RWPE1 (cell line): ENCODE measurements at places on chromosomes 6 and 20.

- no peak for DNase-seq
These were observed 11.2 kb downstream of the FAM120B start for GRCh38 chr6:170317718-170318117.

DNA sequence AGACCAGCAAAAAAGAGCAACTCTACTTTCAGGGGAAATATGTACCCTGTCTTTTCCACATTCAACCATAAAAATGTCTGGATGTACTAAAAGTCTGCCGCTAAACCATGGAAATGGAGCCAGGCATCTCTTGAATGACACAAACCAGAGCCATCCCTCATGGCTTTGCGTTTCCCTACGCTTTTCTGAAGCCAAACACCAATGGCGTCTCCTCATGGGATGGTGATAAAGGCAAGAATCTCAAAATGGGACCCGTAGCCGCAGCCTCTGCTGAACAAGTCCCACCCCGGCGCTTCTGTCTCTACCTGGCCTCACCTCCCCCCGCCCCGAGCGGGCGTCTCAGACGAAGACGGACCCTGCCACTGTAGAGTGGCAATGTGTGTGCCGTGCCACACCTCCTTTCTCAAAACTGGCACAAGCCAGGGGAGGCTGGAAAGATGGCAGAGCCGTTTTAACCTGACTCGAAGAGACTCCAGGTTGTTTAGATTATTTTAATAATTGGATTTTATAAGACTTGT, 80.3 kb upstream of the AFDN start:
- no peak for DNase-seq

GRCh38 chr6:133549371-133549801, 308.2 kb downstream of the EYA4 start:
- DNase-seq = no peak

- DNase-seq = peak; percentile 46
These were observed 38.3 kb downstream of the COX4I2 start for GRCh38 chr20:31675828-31676608.

DNA sequence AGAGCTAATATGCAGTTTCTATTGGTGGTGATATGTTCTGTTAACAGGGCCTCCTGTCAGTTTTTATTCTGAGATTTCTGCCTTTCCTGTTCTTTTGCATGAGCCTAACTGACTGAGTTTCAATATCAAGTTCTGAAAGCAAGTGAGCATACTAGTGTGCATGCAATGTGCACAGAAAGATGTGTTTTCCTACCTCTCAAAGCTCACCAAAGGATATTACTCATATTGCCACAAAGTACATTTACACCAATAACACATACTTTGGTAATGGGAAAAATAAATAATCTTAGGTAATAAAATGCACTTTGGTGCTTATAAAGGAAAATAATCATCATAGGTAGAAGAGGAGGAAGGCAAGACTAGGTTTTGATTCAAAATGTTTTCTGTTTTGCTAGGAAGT, 195.0 kb downstream of the KHDC1L start:
- DNase-seq = no peak

- DNase-seq = peak; percentile 69
These were observed 58.0 kb downstream of the SYTL3 start for GRCh38 chr6:158707821-158708195.

DNA sequence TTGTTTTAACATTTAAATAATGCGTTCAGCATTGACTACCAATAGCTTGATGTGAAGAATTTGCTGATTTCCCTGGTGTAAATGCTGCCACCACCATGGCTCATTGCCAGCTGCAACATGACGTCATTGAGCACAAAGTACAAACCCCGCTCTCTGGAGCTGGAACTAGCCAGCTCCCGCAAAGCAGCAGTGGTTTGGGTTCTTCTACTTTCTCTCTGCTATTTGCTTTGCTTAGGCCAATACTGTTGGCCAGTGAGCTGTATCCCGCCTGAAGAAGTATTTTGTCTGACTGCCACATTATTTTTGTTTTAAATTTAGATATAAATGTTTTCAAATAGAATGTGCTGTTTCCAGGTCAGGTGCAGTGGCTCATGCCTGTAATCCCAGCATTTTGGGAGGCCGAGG, 47.4 kb upstream of the KIF13A start:
- no peak for DNase-seq

DNA sequence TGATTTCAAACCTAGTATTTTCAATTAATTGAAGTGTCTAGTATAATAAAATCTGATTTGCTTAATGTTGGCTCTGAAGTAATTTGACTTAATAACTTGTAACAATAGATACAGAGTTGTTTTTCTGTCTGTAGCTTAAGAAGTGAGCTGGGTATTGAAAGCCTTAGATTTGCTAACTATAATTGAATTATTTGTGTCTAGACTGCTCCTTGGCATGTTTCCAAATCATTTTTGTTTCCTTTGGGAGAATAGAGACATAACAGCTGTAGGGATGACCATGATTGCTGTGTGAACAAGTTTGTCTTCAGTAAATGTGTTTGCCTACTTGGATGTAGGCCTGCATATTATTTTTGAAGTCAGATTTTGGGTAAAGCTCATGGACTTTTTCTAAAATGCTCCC, 115.4 kb downstream of the SCAF8 start:
- no peak for DNase-seq

DNA sequence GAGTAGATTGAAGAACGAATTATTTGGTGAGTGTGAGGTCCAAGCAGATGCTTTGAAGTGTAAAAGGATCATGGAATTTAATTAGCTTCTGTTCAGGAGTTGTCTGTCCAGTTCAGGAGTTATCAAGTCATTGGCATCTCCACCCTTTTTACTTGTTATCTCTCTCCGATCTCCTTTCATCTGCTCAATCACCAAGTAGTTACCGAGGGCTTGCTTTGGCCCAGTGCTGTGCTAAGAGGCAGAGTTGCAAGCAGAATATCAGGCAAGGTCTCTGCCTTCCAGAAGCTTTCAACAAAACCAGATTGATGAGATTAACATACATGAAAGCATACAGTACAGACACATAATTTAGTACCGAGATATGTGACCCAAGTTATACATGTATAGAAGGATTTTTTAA, 10.2 kb upstream of the TNFRSF21 start:
- no peak for DNase-seq

DNA sequence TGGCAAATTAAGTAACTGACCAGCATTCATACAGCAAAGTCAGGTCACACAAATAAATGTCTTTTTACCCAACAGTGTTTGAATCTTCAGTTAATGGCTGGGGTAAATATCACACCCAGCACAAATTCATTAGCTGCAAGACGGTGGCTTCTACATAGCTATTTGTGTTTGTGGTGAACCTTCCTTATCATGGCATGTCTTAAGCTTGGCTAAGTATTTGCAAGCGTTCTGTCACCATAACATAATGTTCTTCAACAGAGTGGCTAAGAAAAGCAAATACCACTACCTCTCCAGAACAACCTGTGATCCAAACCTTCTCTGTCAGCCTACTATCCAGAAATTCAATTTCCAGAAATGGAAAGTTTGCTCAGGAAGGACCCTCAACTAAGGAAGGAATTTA, 255.6 kb upstream of the TAB2 start:
- DNase-seq = no peak

DNA sequence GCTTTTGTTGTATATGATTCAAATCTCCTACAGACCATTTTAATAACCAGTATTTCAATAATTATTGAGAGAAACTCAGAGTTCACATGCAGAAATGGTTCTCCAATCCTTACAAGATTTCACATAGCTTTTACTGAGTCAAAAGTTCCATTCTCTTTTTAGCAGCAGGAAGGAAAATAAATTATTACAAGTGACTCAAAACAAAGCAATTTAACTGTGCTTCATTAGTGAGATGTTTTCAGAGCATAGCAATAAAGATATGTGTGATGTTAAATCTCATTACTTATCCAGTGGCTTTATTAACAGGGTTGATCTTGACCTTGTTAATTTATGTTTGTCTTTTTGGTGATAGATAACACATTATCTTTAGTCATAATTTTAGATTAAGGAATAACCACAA, 22.0 kb downstream of the KIF13A start:
- no peak for DNase-seq

- DNase-seq = peak; percentile 60
These were observed 33.7 kb upstream of the IYD start for GRCh38 chr6:150334790-150335783.

DNA sequence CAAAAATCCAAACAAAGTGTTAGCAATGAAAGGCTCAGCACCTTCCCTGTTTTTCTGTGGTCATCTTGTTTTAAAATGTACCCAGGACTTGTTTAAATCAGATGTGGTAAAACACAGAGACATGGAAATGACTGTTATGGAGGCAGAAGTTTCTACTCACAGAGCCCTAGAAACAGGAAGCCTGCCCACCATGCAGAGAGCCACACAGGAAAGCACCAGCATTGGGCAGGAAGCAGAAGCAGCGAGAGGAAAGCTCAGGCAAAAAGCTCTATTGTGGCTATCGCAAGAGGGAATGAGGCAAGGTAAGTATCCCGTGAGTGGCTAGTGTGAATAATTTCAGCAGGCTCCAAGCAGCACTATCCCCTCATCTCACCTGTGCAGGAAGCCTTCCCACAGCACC, 42.8 kb downstream of the GPR6 start:
- no peak for DNase-seq

DNA sequence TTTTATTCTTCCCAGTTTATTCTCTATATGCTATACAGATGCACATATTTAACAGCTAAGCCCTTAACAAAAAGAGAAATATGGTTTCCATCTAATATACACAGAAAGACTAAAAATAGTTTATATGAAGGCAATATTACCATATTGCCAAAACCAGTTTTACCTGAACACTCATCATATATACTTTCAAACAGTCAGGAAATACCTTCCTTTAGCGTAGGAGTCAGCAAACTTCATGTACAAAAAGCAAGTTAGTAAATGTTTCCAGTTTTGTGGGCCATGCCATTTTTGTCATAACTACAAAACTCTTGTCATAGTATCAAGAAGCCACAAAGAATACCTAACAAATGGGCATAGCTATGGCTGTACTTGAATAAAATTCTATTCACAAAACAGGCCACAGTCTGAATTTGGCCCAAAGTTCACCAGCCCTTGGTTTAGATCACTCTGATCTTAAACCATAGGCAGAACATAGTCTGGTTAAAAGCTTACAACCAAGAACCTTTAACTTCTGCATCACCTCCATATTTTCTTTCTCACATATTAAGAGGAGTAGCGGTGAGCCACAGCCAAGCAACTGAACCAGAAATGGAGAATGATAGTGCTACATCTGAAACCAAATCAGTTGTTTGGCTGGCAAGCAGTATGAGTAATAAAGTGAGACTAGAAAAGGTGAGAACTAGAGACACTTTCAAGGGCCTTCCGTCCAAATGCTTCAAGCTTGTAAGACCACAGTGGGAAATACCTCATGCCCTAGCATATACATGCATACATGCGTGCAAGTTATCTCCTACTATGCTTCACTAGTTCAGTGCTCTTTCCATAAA, 116.6 kb downstream of the PTPRK start:
- DNase-seq = peak; percentile 9

DNA sequence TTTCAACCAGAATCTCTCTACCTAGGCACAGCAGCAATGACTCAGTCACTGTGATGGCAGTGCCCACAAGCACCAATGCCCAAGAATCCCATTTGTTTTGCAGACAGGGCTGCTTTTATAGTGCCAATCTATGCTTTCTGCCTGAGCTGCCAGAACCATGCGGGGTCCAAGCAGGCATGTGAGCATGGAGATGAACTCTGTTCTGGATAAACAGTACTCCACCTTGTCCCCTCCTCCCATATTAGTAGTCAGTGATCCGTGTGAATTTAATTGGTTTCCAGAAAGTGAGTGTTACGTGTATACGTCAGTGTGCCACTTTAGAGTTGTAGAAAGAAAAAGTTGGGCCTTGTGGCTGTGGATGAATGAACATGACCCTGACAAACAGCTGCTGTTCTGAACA, 79.4 kb downstream of the SASH1 start:
- no peak for DNase-seq

DNA sequence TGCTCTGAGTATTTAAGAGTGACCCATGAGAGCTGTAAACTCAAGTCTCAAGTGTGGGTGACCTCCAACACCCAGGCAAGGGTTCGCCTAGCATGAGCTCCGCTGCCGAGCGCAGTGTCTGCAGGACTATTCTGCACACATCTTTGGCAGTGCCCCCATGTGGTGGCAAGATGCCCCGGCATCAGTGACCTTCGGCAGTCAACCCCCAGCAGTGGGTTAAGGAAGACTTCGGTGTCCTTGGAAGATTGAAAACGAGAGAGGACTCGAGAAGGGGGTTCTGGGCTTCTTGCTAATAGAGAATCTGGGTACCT, 43.1 kb downstream of the RBM38 start:
- DNase-seq = no peak

DNA sequence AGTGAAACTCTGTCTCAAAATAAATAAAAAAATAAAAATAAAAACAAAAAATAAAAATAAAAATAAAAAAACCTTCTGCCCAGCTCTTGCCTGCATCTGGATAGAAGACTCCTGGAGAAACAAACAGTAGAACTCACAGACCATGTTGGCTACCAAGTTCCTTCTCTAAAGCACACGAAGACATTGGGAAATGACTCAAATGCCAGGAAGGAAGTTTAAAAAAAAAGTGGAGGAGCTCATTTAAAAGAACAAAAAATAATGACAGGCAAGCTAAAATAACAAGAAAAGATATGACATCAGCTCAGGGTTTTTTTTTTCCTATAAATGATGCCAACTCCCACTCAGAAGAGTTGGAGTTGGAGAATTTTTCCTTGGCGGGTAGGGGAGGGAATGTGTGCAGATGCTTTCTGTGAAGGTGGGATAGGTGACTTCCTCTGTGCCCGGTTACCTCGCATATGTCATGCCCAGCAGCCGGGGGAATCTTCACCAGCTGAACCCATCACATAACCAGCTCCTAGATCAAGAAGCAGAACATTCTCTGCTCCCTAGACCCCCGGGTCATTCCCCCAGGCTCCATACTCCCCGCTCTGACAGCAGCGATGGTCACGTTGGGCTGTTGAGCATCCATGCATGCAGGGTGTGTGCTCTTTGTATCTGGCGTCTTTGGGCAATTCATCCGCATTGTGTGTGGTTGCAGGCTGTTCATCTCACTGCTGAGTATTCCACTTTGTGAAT, 17.3 kb upstream of the CD93 start:
- DNase-seq = no peak

- DNase-seq = no peak
These were observed 306.0 kb upstream of the HS3ST5 start for GRCh38 chr6:114648847-114649246.

GRCh38 chr6:161226009-161226964, 47.6 kb downstream of the AGPAT4 start:
- DNase-seq = no peak

DNA sequence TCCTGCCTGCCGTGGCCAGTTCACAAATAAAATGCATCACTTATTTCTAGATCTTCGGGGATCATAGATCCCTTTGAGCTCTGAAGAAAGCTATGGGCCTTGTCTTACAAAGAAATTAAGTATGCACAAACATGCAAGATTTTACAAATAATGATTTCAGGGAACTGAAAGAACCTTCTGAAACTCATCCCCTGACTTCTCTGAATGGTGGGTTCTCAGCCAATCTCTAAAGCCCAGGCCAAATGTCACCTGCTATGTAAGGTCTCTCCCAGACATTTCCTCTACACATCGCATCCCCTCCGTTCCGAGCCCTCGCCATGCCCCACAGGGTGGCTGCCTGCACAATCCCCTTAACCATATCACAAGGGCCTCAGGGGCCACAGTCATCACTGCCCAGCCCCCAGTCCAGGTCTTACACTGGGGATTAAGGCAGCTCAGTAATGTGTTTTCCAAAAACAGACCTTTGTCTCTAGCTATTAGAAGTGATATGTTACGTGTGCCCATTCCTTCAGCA, 16.1 kb upstream of the ANKRD60 start:
- DNase-seq = no peak

GRCh38 chr20:2245637-2246036, 50.2 kb upstream of the TGM3 start:
- no peak for DNase-seq
